ENCODE measurements at places on chromosomes 2 and 18. TPM values are rescaled to one million over a fixed set of nuclear protein-coding genes. Genes with fewer than 3 reads are reported as not detected.

DNA sequence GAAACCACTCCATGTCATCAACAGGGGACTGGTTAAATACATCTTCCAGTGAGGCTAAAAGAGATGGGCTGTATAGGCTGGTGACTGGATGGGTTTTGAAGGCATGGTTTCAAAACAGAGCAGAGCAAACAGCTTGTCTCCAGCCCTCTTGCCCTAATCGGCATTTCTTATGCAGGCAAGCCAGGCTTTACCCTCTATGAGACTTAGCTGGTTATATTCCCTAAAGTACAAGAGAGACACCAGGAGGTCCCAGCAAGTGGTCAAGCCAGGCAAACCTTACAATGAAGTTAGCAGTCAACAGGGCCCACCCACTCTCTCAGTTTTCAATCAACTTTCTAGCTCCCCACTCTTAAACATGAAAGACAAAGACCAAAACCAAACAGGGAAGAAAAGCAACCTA is 19.0 kb downstream of the OSBPL1A start:
- no peak for DNase-seq

Gene GALNT3
- 1.5 TPM for total RNA-seq

Gene CCDC138
- total RNA-seq = 8.0 TPM

DNA sequence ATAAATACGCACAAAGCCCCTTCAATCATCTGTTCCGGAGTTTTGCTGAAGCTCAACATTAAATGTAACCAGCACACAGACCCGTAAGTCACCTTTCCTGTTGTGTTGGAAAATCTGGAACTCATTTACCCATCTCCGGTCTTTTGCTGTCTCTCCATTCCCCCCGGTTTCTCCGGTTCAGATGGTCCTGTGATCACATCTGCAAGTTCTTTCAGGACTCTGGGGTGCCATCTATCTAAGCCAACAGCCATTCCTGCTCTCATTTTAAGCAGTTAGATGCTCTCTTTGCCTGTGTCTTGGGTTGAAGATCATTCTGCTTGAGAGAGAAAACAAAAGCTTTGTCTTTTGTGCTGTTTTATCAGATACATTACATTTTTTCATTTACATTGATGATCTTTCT is 91.7 kb upstream of the TGIF1 start:
- no peak for DNase-seq

DNA sequence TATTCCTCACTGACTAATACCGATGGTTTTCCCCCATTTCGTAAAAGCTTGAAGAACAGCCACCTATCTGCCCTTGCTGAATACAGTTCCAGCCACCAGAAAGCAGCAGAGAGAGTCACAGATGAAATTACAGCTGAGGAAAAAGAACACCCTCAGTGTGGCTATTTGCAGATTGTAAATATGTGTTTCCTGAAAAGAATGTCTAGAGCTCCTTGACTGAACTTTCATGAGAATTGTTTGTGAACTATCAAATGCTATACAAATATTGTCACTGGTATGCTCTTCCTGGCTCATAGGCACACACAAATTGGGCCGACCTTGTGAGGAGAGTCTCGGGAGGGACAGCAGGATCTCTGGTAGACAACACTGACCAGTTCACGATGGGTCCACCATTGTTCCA is 58.1 kb upstream of the TTC39C start:
- no peak for DNase-seq

- DNase-seq = no peak
Observed at GRCh38 chr2:64479259-64480117, 25.5 kb downstream of the LGALSL start.

Gene C18orf32
- total RNA-seq = 40.9 TPM

DNA sequence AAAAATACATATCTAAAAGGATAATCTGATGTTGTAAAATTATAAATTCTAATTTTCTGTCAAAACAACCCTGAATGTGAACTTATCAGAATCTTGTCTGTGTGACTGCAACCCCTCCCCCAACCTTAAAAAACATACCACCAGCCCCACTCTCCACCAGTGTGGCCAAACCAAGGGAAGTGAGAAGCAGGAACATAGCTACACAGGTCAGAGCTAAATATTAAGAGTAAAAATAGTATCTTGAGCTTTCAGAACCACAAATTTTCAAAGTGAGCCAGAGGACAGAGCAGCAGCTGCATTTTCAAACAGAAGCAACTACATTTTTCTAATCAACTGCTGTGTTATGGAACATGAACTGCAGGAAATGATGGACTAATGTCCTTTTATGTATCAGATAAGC is 156.7 kb downstream of the SLC4A10 start:
- DNase-seq = peak; percentile 15

DNA sequence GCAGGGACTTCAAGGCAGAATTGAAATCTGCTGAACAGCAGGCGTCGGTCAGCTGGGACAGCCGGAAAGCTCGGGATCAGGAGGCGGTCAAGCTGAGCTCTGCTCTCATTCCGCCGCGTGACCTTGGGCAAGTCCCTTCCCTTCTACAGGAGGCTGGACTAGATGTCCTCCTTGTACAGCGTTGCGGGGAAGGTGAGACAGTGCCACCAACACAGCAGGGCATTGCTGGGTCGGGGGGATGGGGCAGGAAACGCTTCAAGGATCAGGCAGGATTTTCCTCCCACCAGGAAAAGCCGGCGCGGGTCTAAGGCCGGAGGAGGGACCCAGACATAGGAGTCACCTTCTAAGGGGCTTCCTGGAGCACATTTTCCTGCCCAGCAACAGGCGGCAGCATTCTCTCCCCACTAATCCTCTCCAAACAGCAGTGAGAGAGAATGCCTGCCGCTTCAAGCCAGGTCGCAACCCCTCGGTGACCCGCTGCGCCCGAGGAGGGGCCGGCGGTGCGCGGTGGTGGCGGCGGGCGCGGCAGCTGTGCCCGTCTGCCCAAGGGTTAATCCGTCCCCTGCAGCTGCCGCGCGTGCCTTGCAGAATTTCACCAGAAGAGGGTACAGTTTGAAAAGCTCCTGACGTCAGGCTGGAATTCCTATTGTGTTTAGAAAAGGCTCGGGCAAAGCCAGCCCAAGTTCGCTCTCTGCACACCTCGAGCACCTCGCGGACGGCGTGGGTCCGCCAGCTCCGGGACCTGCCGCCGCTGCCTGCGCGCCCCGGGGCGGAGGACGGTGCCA is at the start of gene KCNF1:
TSS of gene KCNF1 (plus strand) at position 644 of the 785 bp plus-strand sequence. CDS start 493 bp downstream, outside the sequence.
- DNase-seq = peak; percentile 82

Gene PSD4
- 1.0 TPM for total RNA-seq
